Glomerular endothelial cell (primary cell): ENCODE measurements at places on chromosomes 11 and 22. TPM values are rescaled to one million over a fixed set of nuclear protein-coding genes. Genes with fewer than 3 reads are reported as not detected.

USP2 gene
- total RNA-seq, result 0.41 TPM in 1 of 2 replicates, not detected in the other

DNA sequence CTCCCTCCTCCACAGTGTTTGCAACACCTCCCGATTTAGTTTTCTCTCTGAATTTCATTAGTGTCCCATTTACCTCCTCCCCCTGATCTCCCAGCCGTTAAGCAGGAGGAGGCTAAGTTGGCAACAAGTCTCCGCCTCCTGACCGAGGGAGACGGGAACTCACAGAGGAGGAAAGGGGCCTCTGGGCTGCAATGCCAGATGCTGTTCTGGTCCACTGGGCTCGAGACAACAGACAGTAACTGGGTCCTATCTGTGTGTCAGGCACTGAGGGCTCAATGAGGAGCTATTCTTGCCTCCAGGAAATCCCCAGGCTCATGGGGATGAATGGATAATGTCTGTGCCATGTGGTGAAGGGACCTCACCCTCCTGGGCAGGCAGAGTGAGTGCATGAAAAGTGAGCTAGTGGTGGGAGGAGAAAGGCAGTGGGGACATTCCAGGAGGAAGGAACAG, 228.1 kb downstream of the TENM4 start:
- no peak for DNase-seq

DNA sequence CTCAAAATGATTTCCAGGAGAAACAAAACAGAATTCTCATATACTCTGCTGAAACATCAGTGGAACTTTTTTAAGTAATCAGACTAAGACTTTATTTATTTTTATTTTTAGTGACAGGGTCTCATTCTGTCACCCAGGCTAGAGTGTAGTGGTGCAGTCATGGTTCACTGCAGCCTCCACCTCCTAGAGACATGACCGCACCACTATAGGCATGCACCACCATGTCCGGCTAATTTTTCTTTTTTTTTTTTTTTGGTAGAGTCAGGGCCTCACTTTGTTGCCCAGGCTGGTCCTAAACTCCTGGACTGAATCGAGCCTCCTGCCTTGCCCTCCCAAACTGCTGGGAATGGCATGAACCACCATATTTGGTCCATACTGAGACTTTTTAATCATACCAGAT, 42.9 kb downstream of the PRDM10 start:
- no peak for DNase-seq

GRCh38 chr11:132028380-132029240, 658.2 kb downstream of the NTM start:
- DNase-seq, result no peak

- no peak for DNase-seq
Measured at GRCh38 chr22:37636186-37636948, 3.1 kb upstream of the SH3BP1 start.

GRCh38 chr11:116221351-116221750, 551.4 kb downstream of the BUD13 start:
- no peak for DNase-seq
